ENCODE measurements at places on chromosomes 5 and 9.

GRCh38 chr5:78761840-78762239 is 113.3 kb upstream of the LHFPL2 start:
- no peak for DNase-seq

- DNase-seq, result no peak
These were observed 48.2 kb downstream of the ERMP1 start for GRCh38 chr9:5784526-5785315.

DNA sequence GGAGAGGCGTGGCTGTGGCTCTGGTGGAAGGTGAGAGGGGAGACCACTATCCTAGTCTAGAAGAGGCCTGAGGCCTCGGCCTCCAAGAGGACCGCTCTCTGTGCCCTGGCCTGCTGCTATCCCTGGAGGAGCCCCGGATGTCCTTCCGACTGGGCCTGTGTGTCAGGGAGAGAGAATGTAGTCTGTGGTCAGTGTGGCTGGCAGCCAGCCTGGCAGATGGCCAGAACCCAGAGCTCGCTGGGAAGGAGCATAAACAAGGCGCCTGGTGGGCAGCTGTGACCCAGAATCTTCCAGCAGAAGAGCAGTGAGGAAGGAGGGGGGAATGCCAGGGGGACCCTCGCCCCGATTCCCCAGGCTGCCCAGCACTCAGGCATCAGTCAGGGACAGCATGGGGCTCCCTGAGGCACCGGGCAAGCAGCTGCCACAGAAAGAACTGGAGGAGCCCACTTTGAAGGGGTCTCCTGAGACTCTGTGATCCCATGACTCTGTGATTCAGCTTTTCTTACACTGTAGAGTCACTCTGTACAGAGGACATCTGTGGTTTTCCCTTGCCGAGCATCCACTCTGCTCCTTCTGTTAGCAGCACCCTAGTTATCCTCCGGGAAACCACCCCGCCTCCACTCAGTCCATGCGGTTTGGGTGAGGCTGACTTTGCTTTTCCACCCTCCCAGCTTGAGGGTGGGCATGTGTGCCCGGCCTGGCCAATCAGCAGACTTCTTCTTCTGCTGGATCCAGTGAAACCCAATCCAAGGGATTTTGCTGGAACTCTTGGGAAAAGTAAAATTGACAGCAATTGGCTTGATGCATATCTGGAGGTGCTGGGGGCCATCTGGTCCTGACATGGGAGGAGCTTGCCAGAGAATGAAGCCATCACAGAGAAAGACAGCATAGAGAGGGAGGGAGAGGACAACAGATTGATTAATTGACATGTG is 46.2 kb upstream of the PWWP2A start:
- no peak for DNase-seq

- no peak for DNase-seq
These were observed 23.2 kb downstream of the ZBTB34 start for GRCh38 chr9:126883636-126884035.

GRCh38 chr5:123282444-123282843 is 140.8 kb downstream of the CEP120 start:
- no peak for DNase-seq

GRCh38 chr5:1888541-1889251 is 6.0 kb upstream of the IRX4 start:
- no peak for DNase-seq

GRCh38 chr5:111422245-111422644 is 90.1 kb downstream of the STARD4 start:
- DNase-seq, result no peak

GRCh38 chr5:171149333-171149732 is 159.7 kb upstream of the TLX3 start:
- no peak for DNase-seq

GRCh38 chr9:33517373-33517772 is 6.7 kb upstream of the ANKRD18B start:
- no peak for DNase-seq

DNA sequence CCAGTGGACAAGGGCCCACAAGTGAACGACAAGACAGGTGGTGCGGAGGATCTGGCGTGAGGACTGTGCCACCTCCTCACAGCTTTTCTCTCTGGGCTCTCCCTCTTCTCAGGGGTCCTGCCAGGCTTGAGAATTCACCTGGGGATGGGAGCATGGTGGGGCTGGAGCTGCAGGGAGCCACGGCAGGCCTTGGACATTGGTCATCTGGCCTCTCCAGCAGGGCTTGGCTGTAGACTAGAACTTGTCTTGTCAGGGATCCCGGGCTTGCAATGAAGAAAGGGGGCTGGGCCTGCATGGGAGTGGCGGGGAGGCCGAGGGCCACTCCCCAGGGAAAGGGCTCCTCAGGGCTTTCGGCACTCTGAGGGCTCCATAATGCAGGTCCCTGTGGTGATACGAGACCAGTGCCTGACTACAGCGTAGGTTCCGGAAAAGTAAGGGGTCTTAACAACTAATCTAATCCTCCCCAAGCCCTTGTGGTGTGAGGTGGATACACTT is 126.7 kb downstream of the MACROH2A1 start:
- no peak for DNase-seq

- no peak for DNase-seq
These were observed 271.6 kb downstream of the GABRB2 start for GRCh38 chr5:161274951-161275350.

GRCh38 chr5:157944077-157944633 is 85.2 kb upstream of the CLINT1 start:
- no peak for DNase-seq

GRCh38 chr5:80958616-80959015 is 1.5 kb upstream of the RASGRF2 start:
- no peak for DNase-seq

DNA sequence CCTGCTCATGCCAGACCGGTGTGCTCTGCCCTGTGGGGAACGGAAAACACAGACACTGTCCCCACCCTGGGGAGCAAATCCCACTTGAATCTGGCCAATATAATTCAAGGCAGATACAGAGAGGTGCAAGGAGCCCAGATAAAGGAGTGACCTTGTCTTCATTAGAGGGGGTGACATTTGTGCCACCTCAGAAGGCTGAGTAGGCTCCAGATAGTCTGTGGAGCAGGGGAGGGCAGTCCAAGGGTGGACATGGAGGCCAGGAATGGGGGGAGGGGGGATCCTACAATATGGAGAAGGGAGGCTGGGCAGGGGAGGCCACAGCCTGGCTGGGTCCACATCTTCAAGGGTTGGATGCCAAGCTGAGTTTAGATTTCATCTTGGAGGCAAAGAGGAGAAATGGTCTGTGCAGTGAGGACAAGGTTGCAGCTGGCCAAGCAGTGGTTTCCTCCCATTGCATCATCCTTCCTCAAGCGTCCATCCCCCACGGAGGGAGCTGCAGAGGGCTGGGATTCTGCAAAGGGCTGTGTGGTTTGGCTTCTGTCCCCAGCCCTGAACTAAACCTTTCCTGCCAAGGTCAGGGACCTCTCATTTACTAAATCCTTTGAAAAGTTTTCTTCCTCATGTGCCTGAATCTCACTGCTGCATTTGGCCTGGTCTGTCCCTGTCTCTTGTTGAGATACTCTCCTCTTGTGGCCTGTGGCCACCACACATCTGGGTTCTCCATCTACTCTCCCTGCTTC is 60.1 kb downstream of the GALNT12 start:
- peak; percentile 57 for DNase-seq

GRCh38 chr9:948497-948896 is 28.0 kb upstream of the DMRT3 start:
- no peak for DNase-seq

GRCh38 chr9:419571-420171 is 205.0 kb downstream of the DOCK8 start:
- DNase-seq, result no peak

- no peak for DNase-seq
These were observed 148.3 kb downstream of the CMYA5 start for GRCh38 chr5:79837761-79838551.

DNA sequence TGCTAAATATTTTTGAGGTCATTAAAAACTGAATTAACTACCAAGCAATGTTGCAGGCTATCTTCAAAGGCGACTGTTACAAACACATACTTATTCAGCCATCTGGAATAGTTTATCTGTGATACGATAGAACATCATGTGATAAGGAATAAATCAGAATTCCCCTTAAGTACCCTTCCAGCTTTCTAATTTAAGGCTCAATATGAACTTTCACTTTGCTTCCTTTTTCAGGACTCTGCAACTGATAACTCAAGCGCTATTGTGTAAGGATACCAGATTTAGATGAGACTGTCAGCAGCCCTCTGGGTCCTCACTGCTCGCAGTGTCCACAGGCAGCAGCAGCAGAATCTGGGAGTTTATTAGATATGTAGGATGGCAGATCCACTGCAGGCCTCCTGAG is 416.3 kb downstream of the SPATA31D1 start:
- no peak for DNase-seq

- no peak for DNase-seq
These were observed 215.0 kb downstream of the GAPVD1 start for GRCh38 chr9:125476645-125477044.

DNA sequence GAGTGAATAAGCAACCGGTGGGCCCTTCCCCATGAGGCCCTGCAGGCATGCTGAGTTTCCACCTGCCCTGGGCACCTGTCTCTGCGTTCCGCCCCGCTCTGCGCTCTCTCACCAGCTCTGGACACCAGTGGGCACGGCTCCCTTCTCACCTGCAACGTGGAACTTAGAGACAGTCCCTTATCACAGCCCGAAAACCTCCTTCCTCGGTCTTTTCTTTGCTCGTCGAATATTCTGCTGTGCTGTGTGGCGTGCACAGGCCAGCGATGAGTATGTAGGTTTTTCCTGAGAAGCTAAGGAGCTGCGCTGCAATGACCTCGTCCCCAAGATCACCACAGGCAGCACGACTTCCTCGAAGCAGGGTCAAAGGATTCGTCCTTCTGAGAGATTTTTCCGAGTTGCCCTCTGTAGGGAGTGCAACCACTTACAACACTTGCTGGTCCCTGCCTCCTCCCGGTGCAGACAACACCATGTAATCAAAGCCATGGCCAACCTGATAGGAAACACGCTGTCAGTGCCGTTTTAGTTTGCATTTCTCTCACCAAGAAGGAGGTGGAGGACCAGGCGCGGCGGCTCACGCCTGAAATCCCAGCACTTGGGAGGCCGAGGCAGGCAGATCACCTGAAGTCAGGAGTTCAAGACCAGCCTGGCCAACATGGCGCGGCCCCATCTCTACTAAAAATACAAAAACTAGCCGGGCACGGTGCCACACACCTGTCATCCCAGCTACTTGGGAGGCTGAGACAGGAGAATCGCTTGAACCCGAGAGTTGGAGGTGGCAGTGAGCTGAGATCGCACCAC is 27.2 kb upstream of the NOTCH1 start:
- no peak for DNase-seq

- no peak for DNase-seq
These were observed 210.8 kb downstream of the TSSK1B start for GRCh38 chr5:113223831-113224604.

- DNase-seq, result no peak
These were observed 3.8 kb upstream of the STPG3 start for GRCh38 chr9:137247135-137247915.

DNA sequence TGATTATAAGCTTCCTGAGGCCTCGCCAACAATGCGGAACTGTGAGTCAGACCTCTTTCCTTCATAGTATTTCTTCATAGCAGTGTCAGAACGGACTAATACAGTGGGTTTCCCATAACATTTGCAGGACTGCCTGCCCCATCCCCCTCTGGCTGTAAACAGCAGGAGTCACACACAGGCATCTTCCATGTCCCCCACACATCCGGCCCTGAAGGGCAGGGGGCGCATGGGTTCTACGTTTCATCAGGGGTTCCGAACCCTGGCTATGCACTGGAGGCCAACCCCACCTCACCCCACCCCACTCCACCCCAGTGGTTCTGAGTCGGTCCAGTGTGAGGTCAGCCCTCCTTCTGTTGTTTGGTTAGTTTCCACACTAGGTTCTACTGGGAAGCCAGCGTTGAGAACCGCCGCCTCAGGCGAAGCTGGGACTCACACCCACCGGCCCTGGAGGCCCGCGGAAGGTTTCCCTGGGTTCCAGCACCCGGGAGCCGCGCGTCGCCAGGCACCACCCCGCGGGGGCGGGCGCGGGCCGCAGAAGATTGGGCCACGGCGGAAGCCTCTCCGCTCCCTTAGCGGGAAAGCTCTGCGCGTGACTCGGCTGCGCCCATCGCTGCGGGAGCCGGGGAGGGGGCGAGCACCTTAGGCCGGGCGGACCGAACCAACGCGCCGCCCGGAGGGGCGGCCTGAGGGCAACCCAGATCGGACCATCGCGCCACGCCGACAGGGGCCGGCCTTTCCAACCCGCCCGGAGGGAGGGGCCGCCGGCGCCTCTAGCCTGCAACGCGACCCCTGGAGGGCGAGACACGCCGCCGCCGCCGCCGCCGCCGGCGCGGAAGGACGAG is at the start of gene RUSC2:
TSS of gene RUSC2 (plus strand) at position 799 of the 842 bp plus-strand sequence. CDS start 56,411 bp downstream, outside the sequence.
- DNase-seq, result peak; percentile 45

DNA sequence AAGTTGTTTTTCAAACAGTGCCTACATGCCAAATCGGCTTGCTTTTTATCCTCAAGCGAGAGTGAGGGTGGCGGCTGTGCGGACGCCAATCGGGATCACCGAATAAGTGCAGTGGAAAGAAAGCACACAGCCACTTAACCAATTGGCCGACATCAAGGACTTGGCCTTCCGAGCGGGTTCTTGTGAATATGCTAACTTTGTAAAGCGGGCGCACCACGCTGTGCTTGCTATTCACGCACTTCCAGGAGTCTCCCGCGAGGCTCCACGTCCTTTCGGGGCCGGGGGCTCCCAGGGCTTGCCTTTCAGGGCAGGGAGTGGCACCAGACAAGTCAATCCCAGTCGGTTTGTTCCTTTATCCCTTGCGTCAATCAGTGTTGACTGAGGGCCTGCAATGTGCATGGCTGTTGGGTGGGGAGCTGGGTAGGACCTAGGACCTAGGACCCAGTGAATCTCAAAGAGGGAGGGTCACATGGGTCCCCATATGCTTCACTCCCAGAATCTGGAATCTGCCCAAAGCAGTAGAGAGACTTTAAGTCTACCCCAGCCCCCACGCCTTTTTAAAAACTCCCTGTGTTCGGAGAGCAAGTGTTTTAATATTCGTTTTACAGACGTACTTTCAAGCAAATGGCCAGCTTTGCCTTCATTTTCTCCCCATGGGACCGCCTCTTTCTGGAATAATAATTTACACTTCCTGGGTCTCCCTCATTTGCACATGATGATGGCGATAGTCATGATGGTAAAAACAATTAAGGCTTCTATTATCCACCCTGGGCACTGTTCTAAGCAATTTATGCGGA is 2.0 kb upstream of the GCNT4 start:
- DNase-seq, result no peak

- no peak for DNase-seq
These were observed 43.5 kb upstream of the ANKDD1B start for GRCh38 chr5:75567710-75568109.

DNA sequence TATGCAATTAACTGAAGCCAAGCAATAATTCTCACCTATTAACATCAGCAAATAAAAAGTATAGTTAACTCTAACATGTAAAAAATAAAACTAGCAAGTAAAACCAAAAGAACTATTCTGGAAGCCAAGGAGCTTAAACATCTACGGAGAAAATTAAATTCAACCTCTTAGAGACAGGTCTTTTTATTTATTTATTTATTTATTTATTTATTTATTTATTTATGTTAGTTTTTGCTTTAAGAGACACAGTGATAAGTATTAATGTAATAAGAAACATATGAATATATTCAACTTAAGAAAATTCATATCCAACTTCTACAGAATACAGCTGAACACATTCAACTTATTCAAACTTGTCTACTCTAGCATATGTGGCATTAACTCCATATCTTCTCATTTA is 472.1 kb upstream of the IZUMO3 start:
- DNase-seq, result no peak

GRCh38 chr9:137298401-137299202 is 3.5 kb downstream of the NRARP start:
- no peak for DNase-seq

Data from GDM1 (cell line).